Lower lobe of right lung (tissue), 2 donors: ENCODE measurements at places on chromosomes 1 and 21. TPM values are rescaled to one million over a fixed set of nuclear protein-coding genes. Genes with fewer than 3 reads are reported as not detected.

The VWA5B1 gene
- total RNA-seq, result 0.30 TPM

The EDN2 gene
- total RNA-seq, result 2.1 TPM

The SEC16B gene
- total RNA-seq, result 1.9 TPM

The MTARC2 gene
- total RNA-seq, result 56.6 TPM

The CD101 gene
- 105 TPM for total RNA-seq

- DNase-seq, result no peak
These were observed 7.2 kb upstream of the DSCAM start for GRCh38 chr21:40853956-40854688.

DNA sequence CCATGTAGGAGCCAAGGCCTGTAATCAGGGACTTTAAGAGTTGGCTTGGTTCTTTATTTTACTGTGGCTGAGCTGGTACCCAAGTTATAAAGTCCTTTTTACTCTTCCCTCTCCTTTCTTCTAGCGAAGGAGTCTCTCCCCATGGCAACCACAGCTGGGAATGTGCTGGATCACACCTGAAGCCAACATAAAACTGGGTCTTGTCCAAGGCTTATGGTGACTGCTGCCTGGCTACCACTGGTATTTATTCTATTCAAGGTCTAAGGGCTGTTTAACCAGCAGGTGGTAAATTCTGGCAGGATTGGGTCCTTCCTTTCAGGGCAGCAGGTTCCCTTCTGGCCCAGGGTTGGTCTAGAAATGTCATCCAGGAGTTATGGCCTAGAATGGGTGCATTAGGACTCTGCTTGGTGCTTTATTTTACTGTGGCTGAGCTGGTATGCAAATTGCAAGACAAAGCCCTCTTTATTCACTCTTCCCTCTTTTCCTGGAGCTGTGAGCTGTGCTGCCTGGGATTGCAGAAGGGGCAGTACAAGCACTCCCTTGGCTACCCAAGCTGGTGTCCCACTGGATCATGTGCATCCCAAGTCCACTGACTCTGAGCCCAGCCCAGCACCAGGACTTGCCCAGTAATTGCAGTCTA, 26.6 kb downstream of the SLC22A15 start:
- DNase-seq, result no peak

DNA sequence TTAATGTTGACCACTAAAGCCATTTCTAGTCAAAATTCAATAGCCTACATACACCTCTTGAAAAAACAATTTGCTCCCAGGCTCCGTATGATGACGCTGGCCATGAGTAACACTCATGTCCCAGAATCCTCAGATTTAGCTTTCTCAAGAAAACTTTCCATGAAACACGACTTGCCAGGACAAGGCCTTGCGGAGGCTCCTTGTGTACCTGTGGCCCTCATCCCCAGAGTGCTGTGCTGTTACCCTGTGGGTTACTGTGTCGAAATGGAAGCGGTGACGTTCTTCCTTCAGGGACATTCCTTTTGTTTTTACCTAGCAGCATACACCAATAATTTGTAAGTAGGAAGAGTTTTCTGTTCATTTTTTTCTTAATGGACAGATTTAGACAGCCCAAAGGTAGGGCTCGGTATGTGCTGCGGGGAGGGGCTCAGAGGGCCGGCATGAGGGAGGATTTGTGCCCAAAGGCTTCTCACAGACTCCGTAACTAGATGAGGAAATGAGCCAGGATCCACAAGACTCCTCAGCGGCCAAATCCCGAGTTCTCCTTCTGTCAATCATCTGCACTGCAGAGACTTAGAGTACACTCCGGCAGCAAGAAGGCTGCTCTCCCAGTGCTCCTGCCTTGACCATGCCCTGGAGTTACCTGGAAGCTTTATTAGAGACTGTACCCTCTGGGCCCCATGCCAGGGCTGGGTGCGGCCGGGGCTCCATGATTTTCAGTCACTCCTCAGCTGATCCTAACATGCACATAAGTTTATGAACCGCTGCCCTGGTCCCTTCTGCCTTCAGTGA, 17.8 kb downstream of the GNG12 start:
- DNase-seq, result no peak

- DNase-seq, result no peak
These were observed 33.2 kb downstream of the VCAM1 start for GRCh38 chr1:100752791-100753190.
